ENCODE measurements at places on chromosomes 5 and 9. TPM values are rescaled to one million over a fixed set of nuclear protein-coding genes. Genes with fewer than 3 reads are reported as not detected.

GRCh38 chr5:147753765-147754164 lies 28.8 kb downstream of the JAKMIP2 start:
- no peak for DNase-seq

PCDHGB5 gene
- 0.12 TPM for polyA plus RNA-seq

GLDC gene
- not detected for polyA plus RNA-seq

CTSV gene
- polyA plus RNA-seq, result 0.12 TPM

SQSTM1 gene
- polyA plus RNA-seq, result 70.7 TPM

CTXN3 gene
- not detected for polyA plus RNA-seq

TMEM252 gene
- not detected for polyA plus RNA-seq

MSX2 gene
- polyA plus RNA-seq, result not detected

Data from K562 (cell line).